ENCODE measurements at places on chromosomes 6 and 20. TPM values are rescaled to one million over a fixed set of nuclear protein-coding genes. Genes with fewer than 3 reads are reported as not detected.

GRCh38 chr20:33391722-33392415 is 9.4 kb downstream of the CDK5RAP1 start:
- DNase-seq = no peak

- no peak for DNase-seq
Observed at GRCh38 chr6:120876931-120877330, 457.3 kb downstream of the TBC1D32 start.

- DNase-seq = no peak
Observed at GRCh38 chr20:57047281-57048026, 219.0 kb downstream of the BMP7 start.

GRCh38 chr6:108841377-108841855 is 6.8 kb upstream of the ARMC2 start:
- DNase-seq = no peak

- no peak for DNase-seq
Observed at GRCh38 chr6:25866011-25866410, 8.0 kb downstream of the SLC17A3 start.

DNA sequence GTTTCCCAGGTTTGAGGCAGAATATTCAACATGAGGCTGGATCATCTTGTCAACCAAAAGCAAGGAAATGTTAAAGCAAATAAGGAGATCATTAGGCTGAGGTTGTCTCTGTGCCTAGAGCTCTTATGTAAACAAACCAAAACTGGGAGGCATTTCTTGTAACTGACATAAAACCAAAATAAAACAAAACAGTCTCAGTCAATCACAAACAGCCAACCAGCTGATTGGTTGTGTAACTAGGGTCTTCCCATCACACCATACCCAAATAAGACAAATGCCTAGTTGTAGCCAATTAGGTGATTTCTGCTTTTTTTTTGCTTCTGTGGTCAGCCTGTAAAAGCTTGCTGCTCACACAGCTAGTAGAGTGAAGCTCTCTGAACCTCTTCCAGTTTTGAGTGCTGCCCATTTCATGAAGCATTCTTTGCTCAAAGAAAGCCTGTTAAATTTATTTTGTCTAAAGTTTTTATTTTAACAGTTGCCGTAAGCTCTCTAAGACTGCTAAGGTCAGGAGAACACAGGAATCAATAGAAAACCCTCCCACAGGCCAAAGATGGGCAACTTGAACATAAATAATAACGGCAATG is 8.9 kb upstream of the FITM2 start:
- no peak for DNase-seq

GRCh38 chr6:37919417-37920157 is 100.1 kb downstream of the ZFAND3 start:
- DNase-seq = no peak

TRIM10 gene
- total RNA-seq = not detected

VSTM2L gene
- total RNA-seq = not detected

CST2 gene
- total RNA-seq = not detected
